A549 treated with DMSO at 1 μM for 4 hours (cell line): ENCODE measurements at places on chromosomes 12 and 14. TPM values are rescaled to one million over a fixed set of nuclear protein-coding genes. Genes with fewer than 3 reads are reported as not detected.

HSPA2 gene
- 37.8 to 53.8 TPM (median 41.6 TPM) in 5 replicates for total RNA-seq

VDR gene
- 3.5 to 4.6 TPM (median 3.7 TPM) in 5 replicates for total RNA-seq

KLRG1 gene
- total RNA-seq, result 0.97 to 2.4 TPM (median 1.6 TPM) in 5 replicates

OR6J1 gene
- not detected in 5 replicates for total RNA-seq

LRP1-AS gene
- not detected in 5 replicates for total RNA-seq

CD69 gene
- total RNA-seq, result 0.26 TPM in 1 of 5 replicates, not detected in the others

MGP gene
- total RNA-seq, result 0.15 TPM in 1 of 5 replicates, not detected in the others

STON2 gene
- total RNA-seq, result 0.66 to 1.3 TPM (median 0.99 TPM) in 5 replicates

LIN7A gene
- 0.18 to 0.62 TPM (median 0.46 TPM) in 5 replicates for total RNA-seq

NEUROD4 gene
- not detected in 5 replicates for total RNA-seq

FOXM1 gene
- total RNA-seq, result 87.0 to 106 TPM (median 99.3 TPM) in 5 replicates

OASL gene
- 3.5 to 6.6 TPM (median 5.0 TPM) in 5 replicates for total RNA-seq

CRACR2A gene
- 1.5 to 1.8 TPM (median 1.6 TPM) in 5 replicates for total RNA-seq

HELB gene
- total RNA-seq, result 1.4 to 2.1 TPM (median 1.8 TPM) in 5 replicates

EML1 gene
- total RNA-seq, result 39.1 to 50.1 TPM (median 43.4 TPM) in 5 replicates

METTL1 gene
- 52.8 to 58.9 TPM (median 56.8 TPM) in 5 replicates for total RNA-seq

INF2 gene
- total RNA-seq, result 83.3 to 149 TPM (median 135 TPM) in 5 replicates
